ENCODE measurements at places on chromosomes 2 and 18.

DNA sequence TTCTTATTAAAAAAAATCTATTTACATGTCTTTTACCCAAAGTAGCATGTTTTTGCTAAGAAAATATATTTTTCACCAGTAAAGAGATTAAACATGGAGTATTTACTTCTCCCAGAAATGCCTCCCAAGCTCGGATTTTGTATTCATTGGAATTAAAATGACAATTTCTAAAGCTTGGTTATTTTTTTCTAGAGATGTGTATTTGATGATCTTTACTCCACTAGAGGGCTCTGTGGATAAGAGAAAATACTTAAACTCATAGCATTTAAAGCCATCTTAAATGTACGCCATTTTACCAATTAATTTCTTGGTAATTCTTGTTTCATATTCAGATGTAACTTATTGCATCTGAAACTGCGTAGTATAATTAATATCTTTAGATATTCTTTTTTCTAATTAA lies 461.4 kb downstream of the GALR1 start:
- DNase-seq: no peak
- H3K27ac ChIP-seq: no peak overlapping the region
- H3K36me3 ChIP-seq: no peaks in the 10 kb centered on the region
- no peak overlapping the region for H3K4me3 ChIP-seq

DNA sequence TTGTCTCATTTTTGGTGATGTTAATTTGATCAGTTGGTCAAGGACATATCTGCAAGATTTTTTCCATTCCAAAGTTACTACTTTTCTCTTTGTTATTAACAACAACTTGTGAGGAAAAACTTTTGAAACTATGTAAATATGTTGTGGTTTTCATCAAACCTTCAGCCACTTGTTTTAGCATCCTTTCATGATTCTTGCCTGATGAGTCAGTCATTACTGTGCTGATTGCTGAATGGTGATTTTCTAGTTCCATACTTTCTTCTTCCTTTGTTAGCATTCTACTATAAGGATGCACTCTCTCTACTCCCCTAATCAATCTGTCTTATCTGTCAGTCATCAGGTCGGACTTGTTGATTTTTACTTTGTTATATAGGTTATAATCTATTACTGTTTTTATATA lies 10.9 kb downstream of the TMEM87B start:
- no peak for DNase-seq
- 0 out of 2 replicates have a peak, but pooled peaks cover 2% of the 10 kb centered on the region for H3K4me1 ChIP-seq
- no peak overlapping the region for H3K27ac ChIP-seq
- H3K27me3 ChIP-seq: no peaks in the 10 kb centered on the region
- H3K36me3 ChIP-seq: peaks cover 58% of the 10 kb centered on the region

DNA sequence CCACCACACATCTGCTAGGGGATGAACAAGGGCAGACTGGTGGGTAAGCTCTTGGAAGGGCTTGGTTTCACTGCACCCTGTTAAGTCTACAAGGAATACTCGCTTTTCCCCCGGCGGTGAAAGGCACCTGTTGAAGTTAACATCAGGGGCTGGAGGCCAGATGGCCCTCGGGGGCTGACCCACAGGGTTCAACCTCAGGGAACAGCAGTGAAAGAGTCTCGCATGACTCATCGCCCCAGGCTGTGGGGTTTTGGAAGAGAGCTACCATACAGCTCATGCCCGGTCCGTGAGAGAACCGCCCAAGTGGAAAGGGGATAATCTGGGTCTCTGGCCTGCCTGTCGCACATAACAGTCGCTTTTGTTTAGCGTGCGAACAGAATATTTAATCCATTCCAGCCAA lies 748.0 kb downstream of the DPP10 start:
- no peak overlapping the region for H3K4me3 ChIP-seq
- H3K4me1 ChIP-seq: peaks cover 7% of the 10 kb centered on the region
- DNase-seq: no peak

DNA sequence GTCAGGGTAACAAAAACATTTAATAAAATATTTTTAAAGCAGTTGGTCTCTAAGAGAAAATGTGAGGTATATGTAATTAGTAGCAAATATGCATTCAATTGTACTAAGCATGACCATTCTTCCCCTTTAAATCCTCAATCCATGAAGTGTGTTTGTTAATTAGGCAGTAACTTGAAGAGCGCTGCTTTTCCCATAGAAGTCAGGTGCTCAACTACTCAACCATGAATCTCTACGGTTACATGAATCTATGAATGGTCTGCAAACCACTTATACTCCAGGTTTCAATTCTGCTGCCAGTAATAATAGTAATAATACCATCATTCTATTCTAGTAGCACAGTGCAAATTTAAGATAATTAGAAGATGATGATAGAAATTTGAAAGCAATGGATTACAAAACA lies 55.8 kb downstream of the SLC8A1 start:
- no peak overlapping the region for H3K27ac ChIP-seq
- H3K4me3 ChIP-seq: no peak overlapping the region
- H3K27me3 ChIP-seq: no peaks in the 10 kb centered on the region
- H3K36me3 ChIP-seq: 0 out of 2 replicates have a peak, but pooled peaks cover 2% of the 10 kb centered on the region

Data from WTC11 (cell line).